ENCODE measurements at places on chromosomes 1 and 21. TPM values are rescaled to one million over a fixed set of nuclear protein-coding genes. Genes with fewer than 3 reads are reported as not detected.

DNA sequence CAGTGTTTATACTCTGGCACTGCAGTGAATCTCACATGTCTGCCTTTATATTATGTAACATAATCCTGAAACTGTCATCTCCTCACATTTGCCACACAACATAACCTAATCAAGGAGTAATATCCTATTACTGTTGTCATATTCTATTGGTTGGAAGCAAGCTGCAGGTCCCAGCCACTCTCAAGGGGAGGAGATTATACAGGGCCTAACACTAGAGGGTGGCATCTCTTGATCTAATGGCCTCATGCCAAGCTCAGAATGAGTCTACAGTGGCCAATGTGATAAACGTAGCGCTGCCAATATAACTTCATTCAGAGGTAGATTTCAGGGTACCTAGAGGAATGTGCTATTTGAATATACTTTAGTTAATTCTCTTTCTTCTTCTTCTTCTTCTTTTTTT lies 166.8 kb downstream of the BACH1 start:
- no peak for DNase-seq

Gene AMY1A
- total RNA-seq, result not detected

DNA sequence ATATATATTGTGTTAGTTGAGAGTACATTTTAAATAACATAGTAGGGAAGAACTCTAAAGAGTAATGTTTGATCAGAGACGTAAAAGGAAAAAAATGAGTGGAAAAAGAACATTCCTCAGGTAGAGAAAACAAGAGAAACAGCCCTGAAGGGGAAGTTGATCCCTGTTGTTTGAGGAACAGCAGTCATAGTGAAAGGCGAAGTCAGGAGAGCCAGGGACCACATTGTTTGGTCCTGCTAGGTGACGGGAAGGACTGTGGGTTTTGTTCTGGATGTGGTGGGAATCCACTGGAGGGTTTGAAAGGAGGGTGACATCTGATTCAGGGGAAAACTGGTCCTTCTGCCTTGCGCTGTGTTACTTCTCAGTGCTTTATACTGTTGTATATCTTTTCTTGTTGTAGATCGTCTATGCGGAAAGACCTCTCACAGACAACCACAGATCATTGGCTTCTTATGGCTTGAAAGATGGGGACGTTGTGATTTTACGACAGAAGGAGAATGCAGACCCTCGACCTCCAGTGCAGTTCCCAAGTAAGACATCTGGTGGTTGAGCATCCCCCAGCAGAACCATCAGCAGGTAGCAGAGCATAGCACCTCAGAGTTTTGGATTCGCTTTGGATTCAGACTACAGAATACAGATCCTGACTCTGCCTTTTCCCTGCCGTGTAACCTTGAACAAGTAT lies 9.2 kb downstream of the DDI2 start:
- no peak for DNase-seq

GRCh38 chr1:219257751-219258150 lies 84.1 kb downstream of the LYPLAL1 start:
- no peak for DNase-seq

All from hematopoietic multipotent progenitor cell (in vitro differentiated cells).